GM03348 (cell line): ENCODE measurements at places on chromosomes 7 and 10.
A peak's percentile ranks its signal among the peaks of the same experiment; 100 is the strongest.

GRCh38 chr10:69965919-69966662, 86.6 kb upstream of the MACROH2A2 start:
- DNase-seq = no peak

- DNase-seq = no peak
Measured at GRCh38 chr7:81908220-81908619, 138.4 kb upstream of the HGF start.

DNA sequence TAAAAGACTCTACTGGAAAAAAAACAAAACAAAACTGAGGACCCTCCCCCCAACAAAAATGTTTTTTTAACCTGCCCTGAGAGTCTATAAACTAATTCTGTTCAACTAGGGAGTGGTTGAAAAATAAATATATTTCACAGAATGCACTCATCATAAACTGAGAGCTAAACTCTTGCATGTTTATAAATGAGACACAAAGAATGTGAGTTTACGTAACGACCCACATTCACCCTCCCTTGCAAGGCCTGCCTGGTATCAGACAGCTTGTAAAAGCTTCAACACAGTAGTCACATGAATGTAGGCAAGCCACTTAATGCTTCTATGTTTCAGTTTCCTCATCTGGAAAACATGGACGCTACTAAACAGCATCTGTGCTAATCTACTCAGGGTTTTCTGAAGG, 50.3 kb downstream of the JAZF1 start:
- no peak for DNase-seq

GRCh38 chr7:19026888-19027287, 90.5 kb downstream of the TWIST1 start:
- peak; percentile 35 for DNase-seq

- no peak for DNase-seq
Measured at GRCh38 chr10:7188456-7189050, 222.3 kb downstream of the SFMBT2 start.

DNA sequence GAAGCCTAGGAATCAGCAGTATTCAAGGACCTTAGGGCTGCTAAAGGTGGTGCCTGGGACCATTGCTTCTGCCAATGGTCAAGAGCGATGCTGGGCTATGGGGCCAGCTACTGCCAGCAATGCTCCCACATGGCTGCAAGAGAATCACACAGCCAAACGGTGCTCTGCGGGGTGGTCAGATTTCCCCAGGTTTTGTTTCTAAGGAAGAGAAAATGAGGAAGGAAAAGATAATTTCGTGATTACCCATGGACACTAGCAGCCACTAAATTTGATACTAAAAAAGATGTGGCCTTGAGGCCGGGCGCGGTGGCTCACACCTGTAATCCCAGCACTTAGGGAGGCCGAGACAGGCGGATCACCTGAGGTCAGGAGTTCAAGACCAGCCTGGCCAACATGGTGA, 83.0 kb downstream of the LYZL2 start:
- no peak for DNase-seq

GRCh38 chr7:111394891-111395290, 167.4 kb downstream of the IMMP2L start:
- DNase-seq = no peak

- DNase-seq = no peak
Measured at GRCh38 chr10:3775696-3776551, 9.1 kb downstream of the KLF6 start.

DNA sequence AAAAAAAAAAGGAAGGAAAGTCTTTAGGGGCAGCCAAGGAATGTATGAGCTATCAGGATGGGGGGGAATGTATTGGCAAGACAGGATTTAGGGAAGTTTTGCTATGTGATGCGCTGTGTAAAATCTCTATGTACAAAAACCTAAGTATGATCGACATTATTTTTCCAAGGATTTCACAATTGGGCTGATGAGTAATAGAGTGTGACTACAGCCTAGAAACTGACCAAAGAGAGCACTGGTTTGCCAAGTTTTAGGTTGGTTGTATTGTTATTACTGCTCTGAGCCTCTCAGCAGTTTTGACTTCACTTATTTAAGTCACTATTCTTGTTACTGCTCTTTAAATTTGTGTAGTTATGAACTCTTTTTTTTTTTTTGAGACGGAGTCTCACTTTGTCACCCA, 107.3 kb downstream of the NRCAM start:
- peak; percentile 64 for DNase-seq

GRCh38 chr10:71161425-71161824, 50.9 kb upstream of the UNC5B start:
- no peak for DNase-seq

DNA sequence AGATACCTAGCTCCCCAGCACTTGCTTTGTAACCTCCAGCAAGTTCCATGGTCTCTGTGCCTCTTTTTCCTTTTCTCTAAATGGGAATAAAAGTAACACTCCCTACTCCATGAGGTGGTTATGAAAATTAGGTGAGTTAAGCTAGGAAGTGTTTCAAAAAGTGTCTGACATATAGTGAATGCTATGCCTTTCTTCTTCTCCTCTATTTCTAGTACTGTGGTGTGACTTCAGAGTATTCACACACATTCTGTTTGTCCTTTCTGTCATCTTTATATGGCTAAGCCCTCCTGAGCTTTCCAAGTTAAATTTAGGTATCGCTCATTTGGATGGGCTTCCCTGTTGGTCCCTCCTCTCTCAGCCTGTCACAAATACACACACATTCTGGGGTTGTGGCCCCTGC, 229.7 kb downstream of the EXOC4 start:
- DNase-seq = no peak

GRCh38 chr7:111840528-111840927, 278.2 kb upstream of the IMMP2L start:
- DNase-seq = no peak

- DNase-seq = peak; percentile 36
Measured at GRCh38 chr7:122143376-122143750, 686 bp downstream of the AASS start.

- DNase-seq = no peak
Measured at GRCh38 chr7:7867846-7868571, 100.6 kb upstream of the GLCCI1 start.

- DNase-seq = peak; percentile 40
Measured at GRCh38 chr10:90865401-90865800, 6.4 kb upstream of the RPP30 start.

DNA sequence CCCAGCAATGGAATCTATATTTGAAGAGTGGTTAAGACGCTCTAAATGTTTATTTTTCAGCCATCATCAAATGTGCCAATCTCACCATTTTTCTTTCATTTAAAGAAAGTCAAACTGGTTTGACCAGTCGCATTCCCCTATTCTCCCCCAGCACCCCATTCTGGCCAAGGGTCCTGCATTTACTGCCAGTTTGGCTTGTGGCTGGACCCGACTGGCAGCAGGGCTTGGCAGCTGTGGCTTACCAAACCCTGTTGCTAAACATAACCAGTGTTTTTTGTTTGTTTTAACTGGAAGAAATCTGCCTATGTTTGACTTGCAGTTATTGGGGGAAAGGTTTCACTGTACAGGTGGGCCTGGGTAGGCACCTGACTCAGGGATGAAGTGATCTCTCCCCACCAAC, 116.3 kb downstream of the CYP26A1 start:
- DNase-seq = no peak

- DNase-seq = no peak
Measured at GRCh38 chr7:55641811-55642210, 69.5 kb upstream of the VOPP1 start.

DNA sequence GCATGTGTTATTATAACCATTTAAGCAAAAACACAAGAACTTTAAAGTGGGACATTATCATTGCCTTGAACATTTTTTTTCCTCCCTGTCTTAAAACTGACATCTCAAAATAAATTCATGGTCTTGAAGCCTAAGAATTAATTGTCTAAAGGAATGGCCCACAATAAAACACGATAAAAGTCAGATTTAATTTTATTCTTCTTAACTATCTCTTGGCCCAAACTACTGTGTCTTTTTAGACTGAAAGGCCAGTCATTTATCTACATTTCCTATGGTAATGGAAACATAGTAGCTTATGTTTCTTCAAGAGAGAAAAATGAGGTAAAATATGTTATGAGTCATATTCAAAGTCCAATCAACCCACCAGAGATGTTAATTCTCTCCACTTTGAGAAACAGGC, 24.4 kb upstream of the ETV1 start:
- no peak for DNase-seq

DNA sequence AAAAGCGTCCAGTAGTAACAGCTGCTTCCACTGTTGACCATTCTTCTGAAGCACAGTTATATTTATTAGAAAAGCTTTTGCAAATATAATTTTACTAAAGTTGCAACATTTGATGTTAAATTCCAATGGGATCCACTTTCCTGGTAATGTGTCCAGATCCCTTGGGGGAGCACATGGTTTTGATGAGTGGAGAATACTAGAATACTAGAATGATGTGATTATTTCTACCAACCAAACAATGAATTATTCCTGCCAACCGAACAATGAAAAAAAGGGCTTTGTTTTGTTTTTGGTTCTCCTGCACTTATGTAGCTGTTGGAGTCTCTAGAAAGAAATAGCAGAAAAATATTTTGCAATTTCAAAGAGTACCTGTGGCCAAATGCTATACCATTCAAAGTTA, 59.1 kb downstream of the BPGM start:
- DNase-seq = no peak

- DNase-seq = no peak
Measured at GRCh38 chr7:32170838-32171237, 100.6 kb upstream of the PDE1C start.
